Sigmoid colon (tissue), 7 donors: ENCODE measurements at places on chromosomes 2 and 18. TPM values are rescaled to one million over a fixed set of nuclear protein-coding genes. Genes with fewer than 3 reads are reported as not detected.

The BOK gene
- total RNA-seq = 112 TPM

GRCh38 chr2:174692256-174692919 is 71.9 kb downstream of the CHRNA1 start:
- DNase-seq = no peak

DNA sequence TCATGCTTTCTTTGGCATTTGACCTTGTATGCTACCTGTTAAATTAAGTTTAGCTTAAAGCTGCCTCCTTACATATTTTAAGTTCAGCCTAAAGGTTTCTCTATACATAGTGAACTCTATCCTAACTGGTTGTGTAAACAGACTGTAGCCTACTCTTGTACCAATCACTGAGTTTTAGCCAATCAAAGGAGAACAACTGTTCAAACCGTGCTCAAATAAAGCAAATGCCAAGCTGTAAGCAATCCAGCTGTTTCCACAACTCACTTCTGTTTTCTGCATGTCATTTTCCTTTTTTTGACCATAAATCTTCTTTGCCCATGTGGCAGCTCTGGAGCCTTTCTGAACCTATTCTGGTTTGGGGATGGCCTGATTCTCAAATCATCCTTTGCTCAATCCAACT is 1603.8 kb upstream of the ACVR2A start:
- DNase-seq = no peak

DNA sequence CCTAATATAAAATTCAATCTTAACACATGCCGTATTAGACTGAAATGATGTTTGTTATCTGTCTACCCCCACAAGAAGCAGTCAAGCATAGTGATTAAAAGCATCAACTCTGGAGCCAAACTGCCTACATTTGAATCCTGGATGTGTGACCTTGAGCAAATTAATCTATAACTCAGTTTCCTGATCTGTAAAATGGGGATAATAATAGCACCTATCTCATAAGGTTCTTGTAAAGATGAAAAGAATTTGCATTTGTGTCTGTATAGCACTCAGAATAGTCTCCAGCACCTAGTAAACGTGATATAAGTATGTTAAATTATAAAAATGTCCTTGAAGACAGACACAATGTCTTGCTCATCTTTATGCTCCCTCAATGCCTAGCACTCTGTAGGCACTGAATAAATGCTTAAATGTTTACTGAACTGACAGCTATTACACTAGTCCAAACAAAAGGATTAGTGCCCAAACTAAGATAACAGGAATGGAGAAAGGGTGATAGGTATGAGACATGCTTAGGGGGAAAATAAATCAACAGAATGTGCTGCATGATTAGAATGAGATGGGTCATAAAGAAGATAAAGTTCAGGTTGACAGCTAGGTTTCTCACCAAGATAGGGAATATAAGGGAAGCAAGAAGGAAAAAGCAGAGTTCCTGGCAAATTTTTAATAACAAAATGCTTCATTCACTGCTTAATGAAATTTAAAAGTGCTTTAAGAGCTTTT is 180.6 kb downstream of the ATAD2B start:
- DNase-seq = no peak
